ENCODE measurements at places on chromosomes 1 and 21.
A peak's percentile ranks its signal among the peaks of the same experiment; 100 is the strongest.

- DNase-seq: no peak
Measured at GRCh38 chr1:59682396-59683080, 132.2 kb upstream of the HOOK1 start.

- DNase-seq: no peak
Measured at GRCh38 chr1:93620172-93620840, 61.3 kb downstream of the BCAR3 start.

DNA sequence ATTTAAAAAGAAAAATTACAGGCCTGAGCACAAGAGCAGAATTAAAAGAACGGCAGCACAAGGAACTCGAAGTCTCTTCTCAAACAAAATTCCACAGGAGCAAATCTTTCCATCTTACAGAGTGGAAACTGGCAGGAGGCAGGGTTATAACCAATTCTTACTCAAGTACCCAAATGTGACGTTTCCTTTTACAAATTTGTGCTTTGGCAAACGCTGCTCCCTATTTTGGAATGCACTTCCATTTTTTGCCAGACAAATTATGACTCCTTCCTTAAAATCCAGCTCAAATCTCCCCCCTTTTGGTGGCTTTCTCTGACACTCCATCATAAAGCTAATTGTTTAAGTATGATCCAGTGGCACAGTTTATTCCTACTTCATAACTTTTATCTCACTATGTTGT lies 7.8 kb downstream of the ERI3 start:
- no peak for DNase-seq

GRCh38 chr1:202228484-202229122 lies 35.0 kb downstream of the LGR6 start:
- DNase-seq: no peak

DNA sequence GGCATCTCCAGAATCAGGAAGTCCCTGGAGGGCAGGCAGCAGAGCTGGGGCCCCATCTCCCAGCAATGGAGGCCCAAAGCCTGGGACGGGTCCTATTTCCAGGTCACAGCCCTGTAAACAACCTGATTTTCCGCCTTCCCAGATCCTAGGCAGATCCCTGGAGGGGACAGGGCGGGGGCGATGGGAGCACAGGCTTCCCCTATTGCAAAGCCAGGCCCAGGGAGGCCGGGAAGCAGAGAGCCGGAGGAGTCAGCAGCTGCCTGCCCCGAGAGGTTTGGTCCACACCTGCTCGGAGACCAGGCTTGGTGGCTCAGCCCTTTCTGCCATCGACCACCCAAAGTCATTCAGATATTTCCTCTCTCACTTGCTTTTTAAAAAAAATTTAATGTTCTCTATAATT lies 29.2 kb downstream of the CASZ1 start:
- DNase-seq: no peak

GRCh38 chr21:24255591-24255990 lies 1351.7 kb downstream of the MRPL39 start:
- DNase-seq: no peak

GRCh38 chr1:63350320-63350719 lies 17.1 kb upstream of the ALG6 start:
- no peak for DNase-seq

DNA sequence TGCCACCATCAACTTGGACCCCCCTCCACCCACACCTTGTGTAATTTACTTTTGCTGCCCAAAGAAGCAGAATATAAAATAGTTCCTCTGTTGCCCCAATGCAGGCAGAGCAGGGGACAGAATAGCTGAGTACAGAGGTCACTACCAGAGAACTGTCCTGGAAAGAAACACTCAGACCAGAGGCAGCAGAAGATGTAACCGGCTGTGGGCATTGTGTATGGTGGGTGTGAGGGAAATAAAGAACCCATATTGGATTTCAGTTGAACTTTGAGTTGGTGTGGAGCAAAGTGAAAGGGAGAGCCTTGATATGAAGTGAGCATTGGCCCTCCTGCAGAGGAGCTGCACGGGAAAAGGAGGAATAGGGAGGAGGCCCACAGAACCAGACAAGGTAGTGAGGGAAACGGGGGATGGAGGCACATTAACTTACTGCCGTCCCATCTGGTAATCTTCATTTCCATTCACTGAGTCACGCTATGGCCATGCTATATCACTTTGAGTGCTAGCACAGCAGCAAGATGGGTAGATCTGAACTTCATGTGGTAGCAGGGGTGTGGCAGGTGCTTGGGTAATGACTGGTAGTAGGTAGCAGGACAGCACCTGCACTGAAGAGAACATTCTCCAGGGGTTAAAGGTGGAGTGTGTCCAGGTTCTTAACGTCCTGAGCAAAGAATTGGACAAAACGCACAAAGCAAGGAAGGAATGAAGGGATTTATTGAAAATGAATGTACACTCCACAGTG lies 56.3 kb upstream of the FBXO28 start:
- DNase-seq: no peak

GRCh38 chr1:20110679-20111078 lies 8.7 kb downstream of the PLA2G2D start:
- peak; percentile 83 for DNase-seq

- DNase-seq: no peak
Measured at GRCh38 chr1:27622828-27623227, 12.2 kb downstream of the FGR start.

DNA sequence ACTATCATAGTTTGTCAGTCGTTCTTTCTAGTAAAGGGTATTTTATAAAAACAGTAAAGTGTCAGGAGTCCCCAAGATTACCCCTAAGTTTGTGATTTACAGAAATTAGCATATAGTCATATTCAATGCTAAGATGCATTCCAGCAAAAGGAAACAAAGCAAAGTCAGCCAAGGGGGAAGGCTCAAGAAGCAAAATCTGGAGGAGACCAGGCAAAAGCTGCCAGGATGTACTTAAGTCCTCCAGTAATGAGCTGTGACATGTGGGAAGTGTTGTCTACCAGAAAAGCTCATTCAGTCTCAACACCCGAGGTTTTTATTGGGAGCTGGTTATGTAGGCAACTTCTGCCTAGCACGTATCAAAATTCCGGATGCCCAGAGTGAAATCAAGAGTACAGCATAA lies 373.4 kb upstream of the TMPRSS15 start:
- DNase-seq: no peak

DNA sequence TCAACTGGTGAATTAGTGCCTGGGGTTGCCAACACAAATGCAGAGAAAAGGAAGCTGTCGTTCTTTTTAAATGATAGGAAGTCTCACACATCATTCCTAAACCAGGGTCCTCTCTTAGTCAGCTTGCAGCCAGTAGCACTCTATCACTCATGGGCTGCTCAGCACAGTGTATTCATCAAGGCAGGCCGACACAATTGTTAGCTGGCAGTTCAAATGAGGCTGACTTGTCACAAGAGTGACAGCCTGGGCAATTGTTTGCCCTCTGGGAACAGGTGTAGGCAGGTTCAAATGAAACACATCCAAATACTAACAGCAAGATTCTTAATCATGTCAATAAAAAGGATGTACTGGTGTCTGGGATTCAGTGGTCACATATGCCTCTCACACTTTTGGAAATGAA lies 76.9 kb downstream of the ERICH3 start:
- no peak for DNase-seq

- DNase-seq: peak; percentile 60
Measured at GRCh38 chr1:232038706-232039677, 412.4 kb downstream of the DISC1 start.

- no peak for DNase-seq
Measured at GRCh38 chr1:36343651-36344394, 20.4 kb upstream of the EVA1B start.

- DNase-seq: no peak
Measured at GRCh38 chr1:97502360-97502759, 418.5 kb downstream of the DPYD start.

DNA sequence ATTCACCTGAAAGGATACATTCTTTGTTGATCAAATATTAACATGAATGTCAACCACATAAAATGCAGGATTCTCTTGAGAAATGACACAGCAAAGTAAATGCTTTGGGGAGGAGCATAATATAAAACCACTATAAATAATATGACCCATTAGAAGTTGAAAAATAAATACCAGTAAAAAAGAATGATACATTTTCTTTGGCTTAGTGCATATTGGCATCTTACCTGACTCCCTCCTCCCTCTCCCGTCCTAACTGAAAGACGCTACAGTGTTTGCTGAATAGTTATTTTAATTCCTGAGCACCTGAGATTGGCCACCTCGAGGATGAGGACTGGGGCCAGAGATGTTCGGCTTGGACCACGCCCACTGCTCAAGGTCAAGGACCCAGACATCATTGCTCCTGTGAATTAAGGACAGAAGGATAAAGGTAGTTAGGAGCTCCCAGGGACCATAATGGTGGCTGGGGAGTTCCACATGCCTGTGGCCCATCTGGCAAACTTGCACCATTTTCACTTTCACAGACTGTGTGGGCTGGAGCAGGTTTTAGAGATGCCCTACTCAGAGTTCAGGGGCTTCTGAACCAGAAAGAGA lies 16.4 kb upstream of the CPLANE2 start:
- DNase-seq: no peak

GRCh38 chr1:176551146-176551545 lies 88.2 kb downstream of the PAPPA2 start:
- no peak for DNase-seq

DNA sequence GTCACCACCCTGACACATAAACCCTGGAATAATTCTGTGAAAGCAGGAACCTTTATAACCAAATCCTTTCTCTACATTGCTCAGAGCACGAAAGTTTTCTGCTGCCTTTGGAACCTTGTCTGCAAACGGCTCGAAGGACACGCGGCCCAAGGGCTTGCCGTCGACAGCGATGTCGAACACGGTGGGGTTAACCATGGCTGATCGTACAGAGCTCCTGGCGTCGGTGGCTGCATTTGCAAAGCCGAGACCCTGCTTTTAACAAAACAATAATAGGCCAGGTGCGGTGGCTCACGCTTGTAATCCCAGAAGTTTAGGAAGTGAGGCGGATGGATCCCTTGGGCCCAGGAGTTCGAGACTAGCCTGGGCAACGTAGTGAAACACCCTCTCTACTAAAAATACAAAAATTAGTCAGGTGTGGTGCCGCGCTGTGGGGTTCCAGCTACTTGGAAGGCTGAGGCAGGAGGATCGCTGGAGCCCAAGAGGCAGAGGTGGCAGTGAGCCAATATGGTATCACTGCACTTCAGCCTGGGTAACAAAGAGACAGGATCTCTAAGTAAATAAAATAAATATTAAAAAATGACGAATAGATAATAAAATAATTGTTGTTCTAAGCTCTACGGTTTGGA lies 2.2 kb upstream of the EIF2B3 start:
- no peak for DNase-seq

DNA sequence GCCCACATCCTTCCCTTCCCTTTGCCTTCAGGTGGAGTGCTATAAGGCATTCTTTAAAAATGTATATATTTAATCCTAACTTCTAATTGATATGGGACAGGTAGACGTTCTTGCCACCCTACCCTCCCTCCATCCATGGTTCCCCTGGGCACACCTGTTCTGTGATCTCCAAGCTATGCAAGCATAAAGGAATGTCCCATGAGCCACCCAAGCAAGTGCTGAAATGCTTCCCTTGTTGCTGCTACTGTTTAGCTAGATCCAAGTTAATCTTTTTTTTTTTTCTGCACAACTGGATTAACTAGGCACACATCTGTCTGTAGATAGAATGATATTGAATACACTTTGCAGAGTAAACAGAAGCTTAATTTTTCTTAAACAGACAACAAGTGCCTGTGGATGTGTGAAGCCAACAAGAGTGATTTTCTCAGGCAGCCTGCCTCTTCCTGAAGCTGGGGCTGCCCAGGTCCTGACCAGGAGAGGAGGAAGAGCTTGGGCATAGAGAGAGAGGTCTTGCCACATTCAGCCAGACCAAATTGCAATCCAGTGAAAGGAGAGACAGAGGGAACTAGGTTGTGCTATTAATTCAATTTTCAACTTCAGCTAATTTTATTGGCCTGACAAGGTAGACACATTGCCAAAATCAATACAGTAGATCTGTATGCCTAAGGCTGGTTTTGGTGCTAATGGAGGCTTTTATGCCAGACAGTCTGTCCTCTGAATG lies 28.2 kb upstream of the ATP1B1 start:
- no peak for DNase-seq

DNA sequence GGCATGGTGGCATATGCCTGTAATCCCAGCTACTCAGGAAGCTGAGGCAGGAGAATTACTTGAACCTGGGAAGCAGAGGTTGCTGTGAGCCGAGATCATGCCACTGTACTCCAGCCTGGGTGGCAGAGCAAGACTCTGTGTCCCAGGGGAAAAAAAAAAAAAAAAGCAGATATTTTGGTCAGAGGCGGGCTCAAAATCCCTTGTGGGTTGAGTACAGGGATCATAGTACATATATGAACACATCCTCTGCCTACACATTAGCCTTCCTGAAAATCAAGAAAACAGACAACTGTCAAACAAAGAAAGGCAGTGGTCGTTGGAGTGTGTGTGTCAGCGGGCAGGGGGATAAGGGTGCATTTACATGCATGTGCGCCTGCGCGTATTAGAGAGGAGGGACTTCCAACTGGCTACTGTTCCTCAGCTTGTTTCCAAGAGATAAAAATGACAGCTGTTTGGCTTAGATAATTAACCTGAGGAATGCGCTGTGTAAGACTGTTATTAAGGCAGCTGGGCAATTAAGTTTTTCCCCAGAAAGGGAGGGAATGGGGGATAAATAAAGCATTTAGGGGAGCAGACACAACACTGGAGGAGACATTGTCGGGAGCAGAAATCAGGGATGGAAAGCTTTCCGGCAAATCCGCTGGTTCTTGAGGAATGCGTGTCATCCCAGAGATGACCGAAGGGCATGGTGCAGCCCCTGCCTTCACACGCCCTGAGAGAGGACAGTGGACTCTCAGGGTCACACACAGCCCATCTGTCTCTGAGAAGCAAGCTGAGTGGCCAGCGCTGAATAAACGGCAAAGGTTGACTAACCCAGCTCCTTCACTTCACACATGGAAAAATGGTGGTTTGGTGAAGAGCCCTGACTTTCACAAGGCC lies 6.4 kb downstream of the LAMB3 start:
- DNase-seq: no peak

GRCh38 chr21:44019568-44019958 lies 7.5 kb downstream of the TRAPPC10 start:
- DNase-seq: no peak

GRCh38 chr1:217369271-217369981 lies 261.5 kb downstream of the GPATCH2 start:
- no peak for DNase-seq

GRCh38 chr1:229024528-229025130 lies 246.3 kb upstream of the RAB4A start:
- DNase-seq: peak; percentile 91

Measured in urothelium cell line (cell line).